SK-N-MC (cell line): ENCODE measurements at places on chromosomes 1 and 21.

DNA sequence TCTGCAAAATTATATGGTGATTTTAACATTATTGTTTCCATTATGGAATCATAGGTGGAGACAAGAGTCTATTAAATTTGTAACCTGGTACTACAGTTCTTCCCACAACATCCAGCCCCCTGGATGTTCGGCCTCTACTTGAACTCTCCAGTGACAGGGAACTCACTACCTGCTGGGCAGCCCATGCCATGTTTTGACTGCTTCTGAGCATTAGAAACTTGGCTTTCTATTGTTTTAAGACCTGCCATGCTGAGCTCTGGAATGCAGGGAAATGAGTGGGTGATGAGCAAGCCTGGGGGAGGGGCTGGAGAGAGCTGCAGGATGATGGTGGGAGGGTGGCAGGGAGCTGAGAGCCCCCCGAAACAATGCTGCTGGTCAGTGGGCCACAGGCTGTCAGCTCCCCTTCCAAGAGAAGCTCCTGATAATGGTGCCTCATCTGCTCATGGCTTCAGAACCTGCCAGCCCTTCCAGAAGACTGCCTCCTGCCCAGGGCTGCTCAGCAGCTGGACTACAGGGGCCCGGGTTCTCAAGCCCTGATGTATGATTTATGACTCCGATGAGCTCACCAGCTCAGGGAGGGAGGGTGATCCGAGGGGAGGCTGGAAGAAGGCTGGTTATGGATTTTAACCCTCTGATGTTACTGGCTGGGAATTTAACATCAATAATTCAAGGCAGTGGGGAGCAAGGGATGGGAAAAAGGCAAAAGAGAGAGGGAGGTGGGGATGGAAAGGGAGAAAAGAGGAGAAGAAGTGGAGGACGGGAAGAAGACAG is 205.0 kb downstream of the HIVEP3 start:
- no peak for DNase-seq

DNA sequence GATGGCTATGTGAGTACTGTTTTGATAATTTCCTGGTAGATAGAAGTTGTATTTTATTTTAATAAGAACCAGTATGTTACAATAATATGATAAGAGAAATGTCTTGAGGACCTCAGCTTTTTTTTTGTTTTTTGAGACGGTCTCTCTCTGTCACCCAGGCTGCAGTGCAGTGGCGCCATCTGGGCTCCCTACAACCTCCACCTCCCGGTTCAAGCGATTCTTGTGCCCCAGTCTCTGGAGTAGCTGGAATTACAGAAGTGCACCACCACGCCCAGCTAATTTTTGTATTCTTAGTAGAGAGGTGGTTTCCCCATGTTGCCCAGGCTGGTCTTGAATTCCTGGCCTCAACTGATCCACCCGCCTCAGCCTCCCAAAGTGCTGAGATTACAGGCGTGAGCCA is 968.1 kb upstream of the ADGRL4 start:
- no peak for DNase-seq

DNA sequence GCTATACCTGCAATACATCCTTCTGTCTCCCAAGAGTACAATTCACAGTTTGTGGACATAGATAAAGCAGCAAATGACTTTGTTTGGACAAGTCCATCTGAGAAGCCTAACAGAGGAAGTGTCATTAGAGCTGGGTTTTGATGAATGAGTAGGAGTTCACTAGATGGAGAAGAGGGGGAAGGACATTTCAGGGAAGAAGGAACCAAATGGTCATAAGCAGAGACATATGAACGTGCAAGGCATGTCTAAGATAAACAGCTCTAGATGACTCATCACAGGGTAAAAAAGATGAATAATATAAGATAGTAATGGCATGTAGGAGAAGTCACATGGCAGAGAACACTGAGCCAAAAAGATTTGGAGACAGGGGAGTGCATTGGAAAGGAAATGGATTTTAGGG is 54.5 kb downstream of the HMGB4 start:
- DNase-seq: no peak

DNA sequence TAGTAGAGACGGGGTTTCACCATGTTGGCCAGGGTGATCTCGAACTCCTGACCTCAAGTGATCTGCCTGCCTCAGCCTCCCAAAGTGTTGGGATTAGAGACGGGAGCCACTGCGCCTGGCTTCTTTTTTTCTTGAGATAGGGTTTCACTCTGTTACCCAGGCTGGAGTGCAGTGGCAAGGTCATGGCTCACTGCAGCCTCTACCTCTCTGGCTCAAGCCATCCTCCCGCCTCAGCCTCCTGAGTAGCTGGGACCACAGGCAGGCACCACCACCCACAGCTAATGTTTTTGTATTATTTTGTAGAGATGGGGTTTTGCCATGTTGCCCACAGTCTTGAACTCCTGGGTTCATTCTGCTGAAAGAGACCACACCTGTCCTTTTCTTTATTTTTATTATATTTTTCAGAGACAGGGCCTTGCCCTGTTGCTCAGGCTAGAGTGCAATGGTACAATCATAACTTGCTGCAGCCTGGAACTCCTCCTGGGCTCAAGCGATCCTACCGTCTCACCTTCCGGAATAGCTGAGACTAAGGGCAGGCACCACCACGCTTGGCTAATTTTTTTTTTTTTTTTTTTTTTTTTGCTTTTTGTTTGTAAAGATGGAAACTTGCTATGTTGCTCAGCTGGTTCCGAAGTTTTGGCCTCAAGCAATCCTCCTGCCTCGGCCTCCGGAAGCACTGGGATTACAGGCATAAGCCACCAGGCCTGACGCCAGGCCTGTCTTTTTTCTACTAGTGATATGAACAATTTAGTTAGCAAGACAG is 3.1 kb downstream of the LMNA start:
- no peak for DNase-seq

- DNase-seq: no peak
Observed at GRCh38 chr1:54819195-54819536, 18.0 kb upstream of the TTC22 start.

- DNase-seq: no peak
Observed at GRCh38 chr1:10664251-10664650, 132.2 kb downstream of the CASZ1 start.

GRCh38 chr21:29311802-29312201 is 13.1 kb downstream of the BACH1 start:
- no peak for DNase-seq
